A673 (cell line): ENCODE measurements at places on chromosomes 13 and 19. TPM values are rescaled to one million over a fixed set of nuclear protein-coding genes. Genes with fewer than 3 reads are reported as not detected.
A peak's percentile ranks its signal among the peaks of the same experiment; 100 is the strongest.

DNA sequence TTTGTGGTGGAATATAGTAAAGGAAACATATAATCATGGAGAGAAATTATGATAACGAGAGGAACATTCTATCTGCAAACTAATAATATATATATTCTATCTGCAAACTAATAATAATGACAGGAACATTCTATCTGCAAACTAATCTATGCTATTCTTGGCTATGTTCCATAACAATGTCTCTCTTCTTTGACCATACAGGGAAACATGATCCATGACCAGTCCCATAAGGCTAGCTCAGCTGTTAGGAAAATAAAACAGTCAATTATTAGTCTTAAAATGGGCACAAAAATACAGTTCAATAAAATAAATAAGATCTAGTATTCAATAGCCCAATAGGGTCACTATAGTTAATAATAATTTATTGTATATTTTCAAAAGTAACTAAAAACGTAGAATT is 707.8 kb upstream of the PCDH20 start:
- no peak overlapping the region for H3K4me3 ChIP-seq
- H3K4me1 ChIP-seq = no peaks in the 10 kb centered on the region
- no peaks in the 10 kb centered on the region for H3K27me3 ChIP-seq
- H3K27ac ChIP-seq = no peak overlapping the region
- DNase-seq = no peak

DNA sequence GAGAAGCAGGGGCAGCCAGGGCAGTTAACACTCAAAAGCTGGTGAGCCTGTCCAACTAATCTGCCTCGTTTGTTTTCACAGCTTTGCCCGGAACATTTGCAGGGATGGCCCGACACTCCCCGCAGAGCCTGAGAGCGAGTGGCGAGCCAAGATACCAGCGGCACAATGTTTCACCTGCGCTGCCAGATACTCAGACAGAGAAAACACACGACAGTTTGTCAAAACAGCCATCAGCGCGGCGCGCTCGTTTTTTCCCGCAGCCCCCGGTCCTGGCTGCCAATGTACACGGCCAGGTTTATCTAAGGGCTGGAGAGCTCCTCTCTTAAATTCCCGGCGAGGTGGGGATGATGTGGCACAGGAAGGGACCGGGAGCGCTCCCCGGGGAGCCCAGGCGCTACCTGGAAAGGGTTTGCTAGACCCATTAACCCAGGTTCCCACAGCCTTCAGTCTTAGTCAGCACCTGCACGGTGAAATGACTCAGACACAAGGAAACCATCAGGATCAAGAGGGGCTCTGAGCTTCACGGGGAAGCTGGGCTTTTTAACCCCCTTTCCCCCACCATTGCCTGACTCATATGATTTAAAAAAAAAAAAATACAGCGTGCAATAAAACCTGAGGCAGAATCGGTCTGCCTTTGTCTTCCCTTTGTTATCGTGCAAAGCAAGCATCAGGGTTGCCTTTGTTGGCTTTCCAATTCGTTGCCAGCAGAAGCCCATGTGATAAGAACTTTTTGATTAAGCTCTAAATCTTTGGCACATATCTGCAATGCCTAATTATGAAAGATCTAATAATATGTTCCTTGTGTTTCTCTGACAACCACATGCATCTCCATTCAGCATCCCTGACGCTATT is 186.2 kb downstream of the EFNB2 start:
- H3K27me3 ChIP-seq = peaks cover 32% of the 10 kb centered on the region
- no peak overlapping the region for H3K27ac ChIP-seq
- H3K4me1 ChIP-seq = no peaks in the 10 kb centered on the region
- H3K36me3 ChIP-seq = no peaks in the 10 kb centered on the region

DNA sequence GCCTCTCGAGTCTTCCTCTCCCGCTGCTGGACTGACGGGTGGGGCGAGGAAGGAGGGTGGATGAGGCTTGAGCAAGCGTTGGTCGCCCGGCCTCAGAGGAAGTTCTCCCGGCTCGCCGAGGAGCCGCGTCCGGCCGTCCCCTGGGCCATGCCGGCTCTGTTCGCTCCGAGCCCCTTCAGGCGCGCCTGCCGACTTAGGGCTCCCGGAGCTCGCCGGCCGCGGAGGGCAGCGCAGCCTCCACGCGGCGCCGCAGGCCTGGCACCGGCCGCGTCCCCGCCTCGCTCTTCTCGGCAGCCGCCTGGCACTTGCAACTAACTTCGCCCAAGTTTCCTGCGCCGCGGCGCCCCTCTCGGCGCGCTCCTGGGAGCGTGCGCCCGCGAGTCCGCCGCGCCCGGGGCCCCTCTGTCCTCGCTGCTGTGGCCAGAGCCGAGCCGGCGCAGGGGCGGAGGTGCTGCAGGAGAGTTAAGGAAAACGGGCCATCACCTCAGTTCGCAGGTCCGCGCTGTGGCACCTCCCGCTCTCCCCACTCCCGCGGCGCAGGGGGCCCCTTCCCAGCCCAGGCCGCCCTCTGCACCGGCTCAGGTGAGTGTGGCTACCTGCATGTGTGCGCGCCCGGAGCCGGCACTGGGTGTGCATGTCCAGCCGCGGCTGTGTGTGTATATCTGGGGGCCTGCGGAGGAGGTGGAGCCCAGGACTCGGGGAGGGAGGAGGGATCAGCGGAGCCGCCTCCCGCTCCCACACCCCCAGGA is 641 bp upstream of the SOX21 start:
- H3K36me3 ChIP-seq = no peaks in the 10 kb centered on the region
- no peak overlapping the region for H3K27ac ChIP-seq
- peaks cover 95% of the 10 kb centered on the region for H3K27me3 ChIP-seq
- DNase-seq = peak; percentile 44
- H3K4me1 ChIP-seq = peaks cover 5% of the 10 kb centered on the region
- peak overlapping the region; percentile 29 for H3K4me3 ChIP-seq

DNA sequence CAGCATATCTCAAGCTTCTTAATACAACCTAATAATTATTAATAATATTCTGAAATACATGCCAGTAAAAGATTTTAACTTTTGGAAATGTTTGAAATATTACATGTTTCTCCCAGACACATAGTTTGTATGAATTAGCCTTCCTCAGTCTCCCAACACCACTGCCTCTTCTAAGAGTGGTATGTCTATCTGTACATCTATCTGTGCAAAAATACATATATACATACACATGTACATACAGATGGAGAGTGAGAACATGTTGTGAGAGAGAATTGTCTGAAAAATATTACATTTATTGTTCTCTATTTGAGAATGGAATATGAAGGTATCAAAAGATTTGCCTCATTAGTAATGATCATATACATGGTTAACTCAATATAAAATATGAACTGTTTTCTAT is 1567.2 kb upstream of the PRR20A start:
- no peaks in the 10 kb centered on the region for H3K4me1 ChIP-seq
- H3K4me3 ChIP-seq = no peak overlapping the region
- no peaks in the 10 kb centered on the region for H3K36me3 ChIP-seq
- no peaks in the 10 kb centered on the region for H3K27me3 ChIP-seq
- no peak overlapping the region for H3K27ac ChIP-seq

GRCh38 chr13:111344471-111345191 is 24.2 kb downstream of the TEX29 start:
- no peaks in the 10 kb centered on the region for H3K36me3 ChIP-seq
- H3K27ac ChIP-seq = no peak overlapping the region
- no peaks in the 10 kb centered on the region for H3K27me3 ChIP-seq
- peak; percentile 18 for DNase-seq
- H3K4me1 ChIP-seq = no peaks in the 10 kb centered on the region
- H3K4me3 ChIP-seq = no peak overlapping the region

DNA sequence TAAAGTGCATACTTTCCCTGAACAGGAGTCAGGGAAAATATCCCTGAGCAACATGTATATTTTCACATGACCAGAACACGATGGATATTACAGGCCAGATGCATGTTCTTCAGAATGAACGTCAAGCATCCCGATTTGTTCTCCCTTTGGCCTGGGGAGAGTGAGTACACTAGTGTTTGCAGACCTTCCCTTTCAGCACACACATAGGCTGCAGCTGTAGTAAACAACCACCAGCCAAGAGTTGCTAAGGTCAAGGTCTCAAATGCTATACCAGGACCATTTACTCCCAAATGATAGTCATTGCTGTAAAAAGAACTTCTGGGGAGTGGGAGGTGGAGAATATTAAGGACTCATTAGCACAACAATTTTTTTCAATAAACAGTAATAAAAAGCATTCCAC is 3.0 kb downstream of the KLF12 start:
- H3K4me1 ChIP-seq = peaks cover 36% of the 10 kb centered on the region
- no peak for DNase-seq
- H3K27ac ChIP-seq = no peak overlapping the region
- no peak overlapping the region for H3K4me3 ChIP-seq
- H3K36me3 ChIP-seq = no peaks in the 10 kb centered on the region
- H3K27me3 ChIP-seq = no peaks in the 10 kb centered on the region

DNA sequence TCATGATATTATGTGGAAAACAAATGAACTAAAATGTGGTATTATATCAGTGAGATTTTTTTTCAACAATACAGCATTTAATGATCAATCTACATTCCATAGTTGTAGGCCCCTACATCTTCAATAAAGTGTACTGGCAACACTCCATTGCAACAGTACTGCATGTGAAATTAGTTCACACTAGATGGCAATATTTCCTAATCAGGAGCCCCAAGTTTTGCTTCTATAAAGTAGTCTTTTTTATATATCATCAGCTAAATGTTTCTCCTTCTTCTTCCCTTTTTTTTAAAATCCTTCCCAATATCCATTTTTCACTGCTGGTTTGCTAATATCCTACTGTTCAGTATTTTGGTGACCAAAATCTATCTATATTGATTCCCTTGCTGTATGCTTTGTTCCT is 528.3 kb upstream of the ATXN8OS start:
- no peaks in the 10 kb centered on the region for H3K4me1 ChIP-seq
- H3K36me3 ChIP-seq = no peaks in the 10 kb centered on the region
- H3K27ac ChIP-seq = no peak overlapping the region
- H3K4me3 ChIP-seq = no peak overlapping the region

DNA sequence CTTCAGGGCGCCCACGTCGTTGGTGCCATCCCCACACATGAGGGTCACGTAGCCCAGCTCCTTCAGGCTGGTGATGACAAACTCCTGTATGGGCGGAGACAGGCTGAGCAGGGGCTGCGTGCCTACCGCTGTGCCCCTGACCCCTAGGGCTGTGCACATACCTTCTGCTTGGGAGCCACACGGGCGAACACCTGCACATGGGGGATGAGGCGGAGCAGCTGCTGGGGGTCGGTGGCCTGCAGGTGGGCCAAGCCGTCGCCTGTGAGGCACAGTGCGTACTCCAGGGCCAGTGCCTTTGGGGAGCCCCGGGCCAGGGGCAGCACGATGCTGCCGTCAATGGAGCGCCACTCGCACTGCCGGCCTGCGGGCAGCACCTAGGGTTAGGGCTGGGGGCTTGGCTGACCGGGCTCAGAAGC is 6.1 kb upstream of the GMIP start:
- no peak overlapping the region for H3K27ac ChIP-seq
- no peak for DNase-seq
- no peaks in the 10 kb centered on the region for H3K4me1 ChIP-seq
- no peak overlapping the region for H3K4me3 ChIP-seq

DNA sequence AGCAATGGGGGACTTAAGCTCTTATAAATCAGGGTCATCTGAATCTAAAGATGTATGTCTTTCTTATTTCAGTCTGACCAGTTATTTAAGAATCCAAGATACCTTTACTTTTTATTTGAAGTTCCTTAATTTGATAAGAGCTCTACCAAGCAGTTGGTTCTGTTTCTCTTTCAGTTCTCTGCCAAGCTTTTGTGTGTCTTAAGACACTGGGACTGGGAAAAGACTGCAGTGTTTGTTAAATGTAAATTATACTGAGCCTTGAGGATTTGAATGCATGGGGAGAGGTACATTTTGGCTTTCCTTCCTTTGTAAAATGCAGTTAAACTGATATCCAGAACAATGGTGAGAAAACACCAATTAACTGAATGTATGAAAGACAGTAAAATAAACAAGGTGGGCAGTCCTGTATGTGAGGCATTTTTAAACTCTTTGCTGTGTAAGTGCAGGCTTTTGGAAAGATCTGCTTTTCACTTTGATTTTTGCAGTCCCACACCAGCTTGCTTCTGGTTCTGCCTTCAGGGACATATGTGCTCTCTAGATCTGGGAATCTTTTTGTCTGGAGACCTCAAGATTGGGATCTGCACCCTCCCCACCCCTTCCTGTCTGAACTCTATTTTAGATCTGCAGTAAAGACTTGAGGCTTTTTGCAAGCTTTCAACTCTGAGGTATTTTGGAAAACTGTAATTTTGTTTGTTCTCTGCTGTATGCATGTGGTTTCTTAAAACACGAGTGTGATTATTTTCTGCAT is 77.6 kb downstream of the LRCH1 start:
- H3K4me1 ChIP-seq = peaks cover 34% of the 10 kb centered on the region
- H3K27ac ChIP-seq = peak overlapping the region; percentile 32
- no peaks in the 10 kb centered on the region for H3K36me3 ChIP-seq
- DNase-seq = no peak
- no peaks in the 10 kb centered on the region for H3K27me3 ChIP-seq

- no peak overlapping the region for H3K27ac ChIP-seq
- H3K4me1 ChIP-seq = peaks cover 2% of the 10 kb centered on the region
- DNase-seq = no peak
- H3K4me3 ChIP-seq = no peak overlapping the region
These were observed 5.9 kb upstream of the GRAMD1A start for GRCh38 chr19:34994286-34994642.

DNA sequence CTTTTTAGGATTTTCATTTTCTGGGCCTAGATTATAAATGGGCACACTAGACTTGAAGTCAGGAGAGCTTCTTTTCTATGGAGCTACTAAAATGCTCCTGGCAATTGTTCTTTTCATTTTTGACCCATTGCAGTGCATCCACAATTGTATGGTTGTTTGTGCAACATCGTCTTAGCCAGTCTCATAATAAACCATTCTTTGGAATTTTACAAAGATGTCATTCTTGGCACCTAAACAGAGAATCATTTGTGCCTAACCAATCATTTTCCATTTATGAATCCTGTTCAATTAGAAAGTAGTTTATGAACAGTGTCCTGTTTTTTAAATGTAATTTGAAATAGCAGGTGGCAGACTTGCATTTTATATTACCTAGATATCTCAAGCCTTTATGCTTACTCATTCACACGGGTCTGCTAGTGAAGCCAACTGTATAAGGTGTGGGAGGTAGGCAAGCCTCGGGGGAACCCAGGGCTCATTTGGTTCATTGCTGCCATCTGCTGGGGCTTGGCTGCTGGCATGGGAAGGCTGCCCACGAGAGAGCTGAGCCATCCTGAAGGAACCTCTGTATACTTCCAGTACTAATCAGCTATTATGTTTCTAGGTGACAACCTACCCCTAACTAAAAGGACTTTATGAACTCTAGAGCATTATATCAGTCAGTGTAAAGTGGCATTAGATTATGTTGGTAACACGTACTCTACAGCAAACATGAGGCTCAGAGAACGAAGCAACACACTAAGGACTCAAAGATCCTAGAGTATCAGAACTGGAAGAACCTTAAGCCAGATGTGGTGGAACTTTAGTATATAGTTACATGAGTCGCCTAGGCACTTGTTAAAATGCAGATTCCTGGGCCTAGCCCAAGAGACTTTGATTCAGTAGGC is 60.0 kb downstream of the TPT1 start:
- H3K4me3 ChIP-seq = no peak overlapping the region
- DNase-seq = peak; percentile 79
- peaks cover 4% of the 10 kb centered on the region for H3K4me1 ChIP-seq
- no peaks in the 10 kb centered on the region for H3K36me3 ChIP-seq
- H3K27ac ChIP-seq = no peak overlapping the region

- no peaks in the 10 kb centered on the region for H3K4me1 ChIP-seq
- H3K27me3 ChIP-seq = no peaks in the 10 kb centered on the region
- DNase-seq = no peak
- no peak overlapping the region for H3K4me3 ChIP-seq
- H3K36me3 ChIP-seq = no peaks in the 10 kb centered on the region
- H3K27ac ChIP-seq = no peak overlapping the region
These were observed 238.7 kb downstream of the KCTD12 start for GRCh38 chr13:76647550-76647949.

RASL11A gene
- total RNA-seq = 0.85 and 1.1 TPM in 2 replicates

NLRP5 gene
- not detected in 2 replicates for total RNA-seq

FGF22 gene
- 0.19 and 0.57 TPM in 2 replicates for total RNA-seq

TEAD2 gene
- total RNA-seq = 121 and 125 TPM in 2 replicates

DMKN gene
- total RNA-seq = not detected in 2 replicates

ZNF865 gene
- total RNA-seq = 16.1 and 17.1 TPM in 2 replicates

SMAD9 gene
- total RNA-seq = 23.3 and 24.6 TPM in 2 replicates
